Right renal cortex interstitium (tissue), 3 donors: ENCODE measurements at places on chromosomes 16 and 17. TPM values are rescaled to one million over a fixed set of nuclear protein-coding genes. Genes with fewer than 3 reads are reported as not detected.

CBFA2T3 gene
- polyA plus RNA-seq, result 2.0 TPM

LPO gene
- 0.04 TPM for polyA plus RNA-seq

ACSM5 gene
- polyA plus RNA-seq, result 4.9 TPM

SLC16A5 gene
- polyA plus RNA-seq, result 24.8 TPM

DNA sequence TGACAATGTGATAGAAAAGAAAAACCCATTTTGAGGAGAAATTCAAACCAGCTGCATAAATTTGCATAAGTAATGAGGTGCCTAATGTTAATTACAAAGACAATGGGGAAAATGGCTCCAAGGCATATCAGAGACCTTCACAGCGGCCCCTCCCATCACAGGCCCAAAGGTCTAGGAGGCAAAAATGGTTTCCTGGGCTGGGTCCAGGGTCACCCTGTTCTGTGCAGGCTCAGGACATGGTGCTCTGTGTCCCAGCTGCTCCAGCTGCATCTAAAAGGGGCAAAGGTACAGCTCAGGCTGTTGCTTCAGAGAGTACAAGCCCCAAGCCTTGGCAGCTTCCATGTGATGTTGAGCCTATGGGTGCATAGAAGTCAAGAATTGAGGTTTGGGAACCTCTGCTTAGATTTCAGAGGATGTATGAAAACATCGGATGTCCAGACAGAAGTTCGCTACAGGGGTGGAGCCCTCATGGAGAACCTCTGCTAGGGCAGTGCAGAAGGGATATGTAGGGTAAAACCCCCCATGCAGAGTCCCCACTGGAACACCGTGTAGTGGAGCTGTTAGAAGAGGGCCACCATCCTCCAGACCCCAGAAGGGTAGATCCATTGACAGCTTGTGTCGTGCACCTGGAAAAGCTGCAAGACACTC, 40.6 kb downstream of the IKZF3 start:
- no peak for DNase-seq

DNA sequence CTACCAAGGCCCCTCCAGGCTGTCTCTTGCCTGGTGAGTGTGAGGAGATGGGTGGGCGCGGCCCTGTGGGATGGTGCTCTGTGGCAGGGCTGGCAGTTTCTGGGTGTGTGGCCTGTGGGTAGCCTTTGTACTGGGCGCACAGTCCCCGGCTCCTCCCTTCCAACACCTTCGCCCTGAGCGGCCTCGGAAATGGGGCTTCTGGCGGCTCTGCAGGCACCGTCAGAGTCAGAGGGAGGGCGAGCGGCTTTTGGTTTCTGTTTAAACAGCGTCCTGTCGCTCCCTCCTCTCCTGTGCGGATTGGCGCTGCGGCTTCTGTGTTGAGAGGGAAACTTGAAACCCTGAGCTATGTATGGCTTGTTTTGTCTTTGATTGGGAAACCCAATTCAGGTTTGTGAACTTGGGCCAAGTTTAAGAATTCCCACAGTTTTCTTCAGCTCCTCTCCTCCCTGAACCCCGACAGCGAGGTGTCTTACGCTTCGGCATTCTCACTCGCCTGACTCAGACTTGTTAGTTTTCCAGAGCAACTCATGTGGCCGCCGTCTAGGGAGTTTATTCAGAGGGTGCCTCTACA, 8.3 kb upstream of the ZNF750 start:
- no peak for DNase-seq

- no peak for DNase-seq
These were observed 23.0 kb downstream of the VPS35L start for GRCh38 chr16:19578378-19578971.

- no peak for DNase-seq
These were observed 935 bp downstream of the USP32 start for GRCh38 chr17:60390925-60391470.

DNA sequence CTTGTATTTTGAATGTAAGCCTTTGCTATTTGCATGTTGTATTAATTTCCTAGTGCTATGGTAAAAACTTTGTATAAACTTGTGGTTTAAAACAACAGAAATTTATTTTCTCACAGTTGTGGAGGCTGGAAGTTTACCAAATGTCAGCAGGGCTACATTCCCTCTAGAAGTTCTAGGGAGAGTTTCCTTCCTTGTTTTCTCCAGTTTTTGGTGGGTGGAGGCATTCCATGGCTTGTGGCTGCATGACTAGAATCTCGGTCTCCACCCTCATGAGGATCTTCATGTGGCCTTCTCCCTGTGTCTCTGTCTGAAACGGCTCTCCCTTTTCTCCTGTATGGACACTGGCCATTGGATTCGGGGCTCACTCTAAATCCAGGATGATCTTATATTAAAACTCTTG, 482.2 kb upstream of the GOT2 start:
- no peak for DNase-seq

- no peak for DNase-seq
These were observed at the start of gene SDK2 for GRCh38 chr17:73644145-73645049. SDK2 (minus strand) TSS chr17:73644445; CDS start chr17:73644088, 357 bp downstream.
